ENCODE measurements at places on chromosomes 3 and 15.

GRCh38 chr3:10516544-10517452, 11.4 kb upstream of the ATP2B2 start:
- no peak for DNase-seq

GRCh38 chr3:114615523-114616085, 321.8 kb downstream of the TIGIT start:
- no peak for DNase-seq

GRCh38 chr3:141782386-141782932, 19.3 kb downstream of the GRK7 start:
- no peak for DNase-seq

GRCh38 chr3:112858410-112859069, 11.9 kb upstream of the CD200R1L start:
- DNase-seq: no peak

DNA sequence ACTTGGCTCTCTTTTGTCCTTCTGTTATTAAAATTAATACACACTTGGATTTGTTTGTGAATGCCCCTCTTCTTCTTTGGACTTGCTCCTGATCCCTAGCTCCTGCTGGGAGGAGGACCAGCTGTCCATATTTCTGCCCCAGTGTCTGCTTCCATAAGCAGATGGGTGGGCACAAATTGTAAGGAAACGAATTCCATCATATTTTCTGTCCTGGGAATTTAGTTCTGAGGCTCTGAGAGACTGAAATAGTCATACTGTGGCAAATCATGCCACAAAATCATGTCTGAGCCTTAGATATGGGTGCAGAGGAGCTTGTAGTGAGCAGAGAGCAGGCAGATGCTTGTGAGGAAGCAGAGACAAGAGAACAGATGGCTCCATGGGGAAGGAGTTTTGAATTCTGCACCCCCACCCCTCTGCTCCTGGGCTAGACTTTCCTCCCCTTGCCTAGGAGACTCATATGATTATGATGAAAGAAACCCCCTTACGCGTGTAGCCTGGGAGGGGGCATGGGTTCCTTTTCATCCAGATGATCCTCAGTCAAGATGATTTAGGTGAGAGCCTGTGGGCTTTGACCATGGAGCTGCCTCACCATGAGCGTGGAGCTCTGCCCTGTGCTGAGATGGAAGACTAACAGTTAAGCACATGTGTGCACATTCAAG, 50.6 kb downstream of the SV2B start:
- DNase-seq: no peak

DNA sequence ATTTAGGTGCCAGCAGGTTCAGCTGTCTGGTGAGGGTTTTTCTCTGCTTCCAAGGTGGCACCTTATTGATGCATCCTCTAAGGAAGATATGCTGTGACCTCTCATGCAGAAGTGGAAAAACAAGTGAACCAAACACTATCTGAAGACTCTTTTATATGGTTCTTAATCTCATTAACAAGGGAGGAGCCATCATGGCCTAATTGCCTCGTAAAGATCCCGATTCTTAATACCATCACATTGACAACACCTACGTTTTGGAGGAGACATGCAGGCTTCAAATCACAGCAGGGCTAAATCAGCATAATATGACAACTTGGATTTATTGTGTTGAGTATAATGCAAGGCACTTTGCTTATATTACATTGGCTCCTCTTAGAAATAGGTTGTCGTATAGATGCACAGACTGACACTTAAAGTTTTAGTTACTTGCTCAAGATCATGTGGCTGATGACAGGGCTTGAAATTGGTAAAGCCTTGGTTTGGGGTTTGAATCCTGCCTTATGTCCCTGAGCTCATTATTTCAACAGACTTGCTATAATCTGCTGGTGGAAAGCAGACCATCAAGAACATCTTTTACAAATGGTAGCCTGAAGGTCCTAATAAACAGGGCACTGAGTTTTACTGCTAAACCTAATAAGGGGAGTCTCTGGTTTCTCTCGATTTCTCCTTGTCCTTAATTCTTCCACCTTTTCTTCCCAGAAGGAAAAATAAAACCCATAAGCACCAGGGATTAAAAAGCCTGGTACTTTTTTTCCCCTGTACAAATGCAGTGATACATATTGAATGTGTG, 88.2 kb downstream of the PTPRG start:
- no peak for DNase-seq

- DNase-seq: no peak
These were observed 27.6 kb downstream of the CNOT10 start for GRCh38 chr3:32712506-32713055.

DNA sequence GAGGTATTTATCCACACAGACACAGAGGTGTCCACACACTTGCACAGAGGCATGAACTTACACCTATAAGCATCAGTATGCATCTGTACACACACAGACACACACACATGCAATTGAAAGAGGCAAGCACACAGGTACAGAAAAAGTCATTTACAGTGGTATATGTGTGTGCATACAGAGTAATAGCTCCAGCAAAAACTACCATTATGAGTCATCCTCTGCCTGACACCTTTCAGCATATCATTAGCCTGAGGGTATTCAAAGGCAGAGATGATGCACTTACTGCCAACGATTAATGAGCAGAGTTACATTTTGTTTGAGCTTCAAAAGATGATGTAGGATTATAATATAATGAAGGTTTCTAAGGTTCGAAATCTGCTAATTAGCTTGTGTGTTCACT, 100.3 kb upstream of the TPRG1 start:
- DNase-seq: no peak

- DNase-seq: no peak
These were observed 51.6 kb downstream of the GATM start for GRCh38 chr15:45326741-45327140.

DNA sequence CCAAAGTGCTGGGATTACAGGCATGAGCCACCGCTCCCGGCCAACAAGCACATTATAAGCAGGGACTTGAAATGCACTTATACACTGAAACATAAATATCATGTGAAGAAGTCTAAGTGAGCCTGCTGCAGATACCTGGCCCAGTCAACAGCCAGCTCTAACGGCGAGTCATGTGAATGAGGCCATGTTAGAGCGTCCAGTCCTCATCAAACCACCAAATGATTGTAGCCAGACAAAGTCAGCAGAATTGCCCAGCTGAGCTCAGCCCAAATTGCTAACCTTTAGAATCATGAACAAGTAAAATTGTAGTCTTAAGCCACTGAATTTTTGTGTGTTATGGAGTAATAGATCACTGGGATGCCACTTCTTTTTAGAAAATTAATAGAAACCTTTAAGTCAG, 37.8 kb upstream of the UACA start:
- no peak for DNase-seq

GRCh38 chr3:133880287-133880686, 15.4 kb downstream of the RAB6B start:
- no peak for DNase-seq

DNA sequence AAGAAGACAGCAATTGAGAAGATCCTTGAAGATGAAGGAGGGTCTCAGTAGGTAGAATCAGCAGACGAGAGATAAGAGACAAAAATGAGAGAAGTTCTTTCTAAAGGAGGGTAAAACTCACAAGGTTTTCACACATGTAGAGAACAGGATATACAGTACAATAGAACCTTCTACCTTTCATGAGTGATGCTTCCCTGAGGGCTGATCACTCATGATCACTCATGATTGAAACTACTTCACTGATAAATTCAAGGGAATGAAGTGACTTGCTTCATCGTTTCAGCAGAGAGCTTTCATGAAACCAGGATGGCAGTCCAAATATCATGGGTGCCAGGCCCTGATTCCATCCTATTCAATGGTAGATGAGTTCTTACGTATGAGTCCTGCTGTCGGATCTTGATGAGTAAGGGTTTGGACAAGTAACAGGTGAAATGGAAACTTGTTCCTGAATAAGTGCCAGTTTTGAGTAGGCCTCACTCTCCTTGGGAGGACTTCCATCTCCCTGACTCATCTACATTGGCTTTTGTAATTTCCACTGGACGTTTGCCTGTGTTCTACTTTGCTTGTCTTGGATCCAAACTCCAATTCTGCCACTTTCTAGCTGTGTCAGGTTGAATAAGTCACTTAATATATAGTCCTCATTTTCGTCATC, 9.6 kb upstream of the CLDN16 start:
- no peak for DNase-seq

GRCh38 chr3:73259856-73260255, 198.4 kb downstream of the EBLN2 start:
- DNase-seq: no peak

GRCh38 chr3:45868213-45868612, 18.1 kb upstream of the CCR9 start:
- DNase-seq: no peak

GRCh38 chr15:56798639-56799038, 65.3 kb upstream of the ZNF280D start:
- no peak for DNase-seq

DNA sequence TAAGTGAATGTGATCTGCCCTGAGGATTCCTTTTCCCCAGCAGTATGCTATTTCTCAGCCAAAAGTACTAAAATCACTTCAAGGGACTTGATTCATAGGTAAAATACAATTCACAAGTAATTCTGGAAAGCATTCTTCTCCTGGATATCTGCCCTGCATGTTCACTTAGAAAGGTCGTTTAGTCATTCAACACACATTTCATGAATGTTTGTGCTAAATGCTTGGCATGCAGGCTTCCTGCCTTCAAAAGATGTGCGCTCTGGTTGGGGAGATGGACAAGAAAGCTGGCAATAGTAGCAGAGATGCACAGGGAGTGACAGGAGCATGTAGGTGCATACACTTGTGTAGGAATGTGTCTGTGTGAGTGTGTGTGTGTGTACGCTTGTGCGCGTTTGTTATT, 360.7 kb downstream of the PTPRG start:
- DNase-seq: no peak

GRCh38 chr3:120416868-120417267, 33.9 kb downstream of the FSTL1 start:
- DNase-seq: no peak

DNA sequence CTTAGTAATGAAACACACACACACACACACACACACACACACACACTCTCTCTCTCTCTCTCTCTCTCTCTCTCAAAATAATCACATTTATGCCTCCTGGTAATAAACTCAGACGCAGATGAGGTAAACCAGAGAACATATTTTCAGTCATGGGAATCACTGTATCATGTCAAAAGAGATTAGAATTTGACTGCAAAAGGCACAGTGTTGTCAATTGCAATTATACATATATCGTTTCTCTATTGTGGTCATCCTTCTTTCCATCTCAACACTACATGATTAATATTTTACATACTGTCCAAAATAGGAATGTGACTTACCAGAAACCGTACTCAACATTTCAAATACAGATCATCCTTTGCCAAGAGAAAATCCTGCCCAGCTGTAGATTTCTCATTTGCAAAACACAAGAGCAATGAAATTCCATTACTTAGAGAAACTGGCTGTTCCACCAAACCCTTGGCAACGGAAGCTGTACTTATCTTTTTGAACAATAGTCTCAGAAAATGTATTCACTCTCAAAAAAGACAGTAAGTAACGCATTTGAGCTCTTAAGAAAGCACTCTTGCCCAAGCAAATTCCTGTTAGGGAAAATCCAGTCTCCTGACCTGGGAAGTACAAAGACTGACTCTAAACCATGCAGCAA, 24.3 kb downstream of the PDZRN3 start:
- no peak for DNase-seq

- no peak for DNase-seq
These were observed 236.0 kb downstream of the CACNA2D3 start for GRCh38 chr3:54358316-54358715.

DNA sequence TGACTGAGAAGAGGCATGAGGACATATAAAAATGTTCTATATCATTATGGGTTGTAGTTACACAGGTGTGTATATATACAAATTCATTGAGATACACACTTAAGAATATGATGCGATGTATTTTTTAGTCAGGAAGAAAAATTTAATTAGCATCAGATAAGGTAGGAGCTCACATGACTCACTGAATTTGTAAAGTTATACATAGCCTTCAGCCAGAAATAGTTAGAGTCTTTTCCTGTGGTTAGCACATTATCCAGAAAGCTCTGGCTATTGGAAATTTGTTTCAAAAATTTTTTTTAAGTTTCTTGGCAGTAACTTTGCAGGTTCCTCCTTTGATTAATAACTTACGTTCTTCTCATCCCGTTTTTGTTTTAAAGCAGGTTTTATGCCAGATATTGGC, 88.6 kb downstream of the STT3B start:
- no peak for DNase-seq

DNA sequence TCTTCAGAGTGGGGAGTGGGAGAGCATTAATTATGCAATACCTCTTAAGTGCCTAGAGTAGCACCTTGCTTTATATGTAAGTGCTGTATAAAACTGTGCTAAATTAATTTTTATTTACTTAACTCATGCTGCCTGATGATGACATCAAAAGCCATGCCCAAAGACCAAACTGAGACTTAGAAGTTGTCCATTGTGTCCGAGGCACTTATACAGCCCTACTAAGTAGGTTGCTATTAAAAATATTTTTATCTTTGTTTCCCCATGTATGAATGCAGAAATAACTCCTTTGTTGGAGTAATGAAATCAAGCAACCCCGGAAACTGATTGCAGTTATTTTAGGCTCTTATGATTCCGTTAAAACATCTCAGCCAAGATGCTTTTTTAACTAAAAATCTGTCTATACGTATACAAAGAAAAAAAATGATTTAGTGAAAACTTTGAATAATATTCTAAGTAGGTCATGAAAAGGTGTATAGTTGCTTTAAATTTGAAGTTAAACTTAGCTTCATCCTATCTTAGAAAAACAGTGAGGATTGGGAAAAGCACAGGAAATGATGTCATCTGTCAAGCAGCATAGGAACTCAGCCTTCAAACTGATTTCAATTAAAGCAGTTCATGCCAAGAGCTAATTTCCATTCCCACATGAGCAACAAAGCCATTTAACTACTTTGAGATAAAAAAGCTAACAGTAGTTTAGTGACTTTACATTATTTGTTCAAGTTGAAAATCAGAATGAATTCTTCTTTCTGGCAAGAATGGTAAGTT, 43.0 kb downstream of the FBN1 start:
- DNase-seq: no peak

DNA sequence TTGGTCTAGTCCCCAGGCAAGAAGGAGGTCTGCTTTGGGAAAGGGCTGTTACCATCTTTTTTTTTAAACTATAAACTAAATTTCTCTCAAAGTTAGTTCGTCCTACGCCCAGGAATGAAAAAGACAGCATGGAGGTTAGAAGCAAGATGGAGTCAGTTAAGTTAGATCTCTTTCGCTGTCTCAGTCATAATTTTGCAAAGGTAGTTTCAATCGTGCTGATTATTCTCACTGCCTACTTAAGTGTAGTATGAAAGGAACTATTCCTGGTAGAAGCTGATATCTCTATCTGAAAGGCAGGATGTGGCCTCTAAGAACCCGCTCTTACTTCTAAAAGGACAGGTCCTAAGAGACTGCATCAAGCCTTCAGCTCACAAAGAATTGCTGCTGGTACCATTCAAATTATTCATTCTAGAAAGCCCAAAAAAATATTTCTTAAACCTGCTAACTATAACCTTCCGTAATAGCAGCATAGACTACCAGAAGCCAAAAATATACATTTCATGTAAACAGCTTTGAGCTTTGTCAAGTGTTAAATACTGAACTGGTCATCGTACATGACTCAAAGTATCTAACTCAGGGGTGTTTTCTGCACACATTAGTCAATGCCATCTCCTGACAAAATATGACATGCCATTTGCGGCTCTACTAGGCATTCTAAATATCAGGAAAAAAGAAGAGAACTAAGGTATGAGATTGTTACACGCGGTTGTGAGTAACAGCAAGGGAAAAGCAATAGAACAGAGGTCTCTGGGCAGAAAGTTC, 96.0 kb upstream of the CCDC80 start:
- DNase-seq: no peak
